ENCODE measurements at places on chromosomes 3 and 15. TPM values are rescaled to one million over a fixed set of nuclear protein-coding genes. Genes with fewer than 3 reads are reported as not detected.

- no peak for DNase-seq
These were observed 471.8 kb upstream of the ARHGEF26 start for GRCh38 chr3:153649286-153649839.

GRCh38 chr3:116872688-116873087 is 163.1 kb downstream of the TUSC7 start:
- DNase-seq, result no peak

- DNase-seq, result peak; percentile 22
These were observed 448 bp downstream of the PLXNB1 start for GRCh38 chr3:48429317-48429959.

PRTG gene
- 4.0 TPM for total RNA-seq

DNA sequence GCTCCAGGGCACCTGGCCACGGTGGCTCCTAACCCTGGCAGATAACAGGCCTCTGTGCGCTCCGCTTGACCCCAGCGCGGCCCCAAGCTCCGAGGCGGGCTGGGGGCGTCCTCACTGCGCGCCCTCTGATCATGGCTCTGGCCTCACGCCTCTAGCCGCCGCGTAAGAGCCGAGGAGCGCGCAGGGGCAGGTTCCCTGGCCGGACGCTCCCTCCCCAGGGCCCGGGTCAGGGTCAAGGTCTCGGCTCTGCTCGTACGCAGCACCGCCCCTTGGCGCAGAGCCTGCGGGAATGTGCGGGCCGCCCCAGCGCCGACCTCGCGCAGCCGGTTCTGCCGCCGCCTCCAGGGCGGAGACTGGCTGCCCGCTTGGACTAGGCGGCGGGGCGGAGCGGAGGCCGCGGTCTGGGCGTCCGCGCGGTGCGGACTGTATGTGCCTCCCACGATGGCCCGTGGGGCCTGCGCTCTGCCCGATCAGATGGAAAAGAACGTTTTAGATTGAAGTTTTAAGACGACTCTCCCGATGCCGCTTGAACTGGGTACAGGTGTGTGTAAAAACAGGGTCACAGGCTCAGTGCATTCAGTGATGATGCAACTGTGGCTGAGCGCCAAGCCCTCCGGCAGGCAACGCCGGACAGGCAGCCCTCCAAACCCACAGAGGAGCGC is 40.8 kb downstream of the CHST14 start:
- peak; percentile 50 for DNase-seq

C3orf62 gene
- 1.5 TPM for total RNA-seq

- no peak for DNase-seq
These were observed 122.6 kb downstream of the RAB11A start for GRCh38 chr15:65991721-65992483.

DNA sequence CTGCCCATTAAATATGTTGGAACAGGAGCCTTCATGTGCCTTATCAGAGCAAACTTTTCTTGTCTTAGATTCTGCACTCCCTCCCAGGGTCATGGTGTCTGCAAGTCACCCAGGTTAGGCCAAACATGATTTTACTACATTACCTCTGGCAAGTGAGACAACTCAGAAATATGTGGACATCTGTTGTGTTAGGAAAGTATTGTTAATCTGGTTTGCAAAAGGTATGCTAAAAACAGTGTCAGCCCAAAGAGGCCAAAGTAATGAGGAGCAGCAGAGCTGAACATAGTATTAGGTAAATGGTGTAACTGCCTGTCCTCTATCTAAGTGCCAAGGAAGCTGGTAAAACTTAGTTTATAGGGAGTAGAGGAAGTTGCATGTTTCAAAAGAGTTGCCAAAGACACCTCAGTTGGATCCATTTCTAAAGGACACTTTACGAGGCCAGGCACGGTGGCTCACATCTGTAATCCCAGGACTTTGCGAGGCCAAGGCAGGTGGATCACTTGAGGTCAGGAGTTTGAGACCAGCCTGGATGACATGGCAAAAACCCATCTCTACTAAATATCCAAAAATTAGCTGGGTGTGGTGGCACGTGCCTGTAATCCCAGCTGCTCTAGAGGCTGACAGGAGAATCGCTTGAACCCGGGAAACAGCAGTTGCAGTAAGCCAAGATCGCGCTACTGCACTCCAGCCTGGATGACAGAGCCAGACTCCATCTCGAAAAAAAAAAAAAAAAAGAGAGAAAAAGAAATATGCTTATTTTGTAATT is 22.5 kb upstream of the PPIB start:
- DNase-seq, result no peak

DNA sequence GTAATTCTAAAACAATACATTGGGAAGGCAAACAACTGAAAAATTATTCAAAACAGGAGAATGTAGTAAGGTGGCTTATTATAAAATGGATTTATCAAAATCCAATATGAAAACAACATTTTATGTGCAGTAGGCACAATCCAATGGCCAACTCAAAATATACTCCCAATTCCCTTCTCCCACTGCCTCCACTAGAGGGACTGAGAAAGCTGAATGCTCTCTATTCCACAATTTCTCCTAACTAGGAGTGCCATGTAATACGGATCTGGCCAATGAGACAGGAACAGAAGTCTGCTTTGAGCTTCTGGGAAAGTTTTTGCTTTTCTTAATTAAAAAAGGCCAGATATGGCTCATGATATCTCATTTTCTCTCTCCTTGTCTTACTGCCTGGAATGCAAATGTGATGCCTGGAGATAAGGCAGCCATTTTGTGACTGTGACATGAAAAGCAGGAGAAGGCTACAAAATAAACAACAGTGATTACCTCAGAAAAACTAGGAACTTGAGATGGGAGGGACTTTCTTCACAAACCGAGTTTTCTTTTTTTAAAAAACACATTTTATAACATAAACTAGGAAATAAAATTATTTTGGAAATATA is 18.8 kb upstream of the VGLL4 start:
- peak; percentile 18 for DNase-seq

DNA sequence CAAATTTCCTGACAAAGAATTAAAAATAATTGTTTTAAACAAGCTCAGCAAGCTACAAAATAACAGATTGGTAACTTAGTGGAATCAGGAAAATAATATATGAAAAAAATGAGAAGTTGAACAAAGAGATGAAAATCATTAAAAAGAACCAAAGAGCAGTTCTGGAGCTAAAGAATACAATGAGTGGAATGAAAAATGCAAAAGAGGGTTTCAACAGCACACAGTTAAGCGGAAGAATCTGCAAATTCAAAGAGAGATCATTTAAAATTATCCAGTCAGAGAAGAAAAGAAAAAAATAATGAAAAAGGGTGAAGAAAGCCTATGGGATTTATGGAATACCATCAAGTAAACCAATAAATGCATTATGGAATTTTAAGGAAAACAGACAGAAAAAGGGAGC is 6.2 kb upstream of the GABRR3 start:
- DNase-seq, result no peak

LYZL4 gene
- total RNA-seq, result not detected

GRCh38 chr15:56839641-56840040 is 78.8 kb upstream of the TCF12 start:
- no peak for DNase-seq

PLSCR4 gene
- 36.7 TPM for total RNA-seq

- DNase-seq, result peak; percentile 75
These were observed 13.2 kb upstream of the TRANK1 start for GRCh38 chr3:36957862-36958686.

DNA sequence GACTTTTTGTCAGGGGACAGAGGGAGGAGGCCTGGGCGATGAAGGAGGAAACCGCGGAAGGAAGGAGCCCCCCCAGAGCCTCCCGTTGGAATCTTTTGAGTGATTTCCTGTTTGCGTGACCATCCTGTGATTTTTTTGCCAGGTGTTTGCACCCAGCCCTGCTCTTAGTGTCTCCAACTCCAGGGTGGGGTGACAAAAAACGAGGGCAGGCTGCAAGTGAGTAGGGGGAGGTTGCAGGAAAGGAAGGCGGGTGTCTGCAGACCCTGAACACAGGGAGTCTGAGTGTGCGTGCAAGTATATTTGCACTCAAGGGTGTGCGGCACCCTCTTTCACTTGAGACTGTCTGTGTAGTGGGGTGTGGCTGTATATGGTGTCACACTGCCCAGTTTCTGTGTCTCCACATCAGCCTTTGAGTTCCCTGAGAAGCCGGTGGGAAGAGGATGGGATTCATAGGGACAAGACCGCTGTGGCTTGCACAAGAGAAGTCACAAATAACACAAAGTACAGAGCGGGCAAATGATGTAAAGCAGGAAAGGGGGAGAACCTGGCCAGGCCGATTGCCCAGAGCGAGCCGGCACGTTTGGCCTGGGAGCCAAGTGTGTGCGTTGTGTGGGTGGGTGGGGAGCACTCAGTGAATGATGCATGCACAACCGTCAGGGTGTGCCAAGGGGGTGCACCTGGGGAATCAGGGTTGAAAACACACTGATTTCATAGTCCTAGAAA is 6.6 kb downstream of the ISLR2 start:
- peak; percentile 5 for DNase-seq

CLDN1 gene
- 2.6 TPM for total RNA-seq

- DNase-seq, result no peak
These were observed 58.3 kb downstream of the EIF3J start for GRCh38 chr15:44595246-44595645.

GRCh38 chr15:81322676-81323253 is 1.2 kb downstream of the STARD5 start:
- DNase-seq, result no peak

DNA sequence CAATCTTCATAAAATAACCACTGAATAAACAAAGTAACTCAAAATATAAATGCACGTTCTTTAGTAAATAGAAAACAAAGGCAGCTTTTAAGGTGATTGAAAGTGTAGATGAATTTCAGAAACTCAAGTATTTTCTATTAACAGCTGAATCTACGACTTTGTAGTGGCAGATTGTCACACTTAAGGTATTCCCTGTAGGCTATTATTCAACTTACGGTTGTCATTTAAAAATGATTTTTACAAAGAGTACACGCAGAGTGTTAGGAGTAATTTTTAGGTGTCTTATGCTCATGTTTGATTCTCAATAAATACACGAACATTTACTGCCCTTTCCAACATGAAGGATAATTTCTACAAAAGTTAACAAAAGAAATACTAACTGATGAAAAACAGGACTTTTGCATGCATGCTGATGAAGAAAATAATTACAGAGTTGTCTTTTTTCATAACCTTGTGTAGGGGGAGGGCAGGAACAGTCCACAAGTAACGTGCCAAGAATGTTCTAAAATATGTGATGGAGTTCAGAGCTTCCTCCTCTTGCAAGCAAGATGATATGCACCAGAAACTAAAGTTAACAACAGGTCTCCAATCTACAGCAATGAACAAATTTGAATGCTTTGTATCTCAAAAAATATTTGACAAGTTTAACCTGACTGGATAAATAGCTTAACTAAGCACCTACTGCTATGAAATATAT is 16.7 kb downstream of the DCBLD2 start:
- DNase-seq, result peak; percentile 76

DNA sequence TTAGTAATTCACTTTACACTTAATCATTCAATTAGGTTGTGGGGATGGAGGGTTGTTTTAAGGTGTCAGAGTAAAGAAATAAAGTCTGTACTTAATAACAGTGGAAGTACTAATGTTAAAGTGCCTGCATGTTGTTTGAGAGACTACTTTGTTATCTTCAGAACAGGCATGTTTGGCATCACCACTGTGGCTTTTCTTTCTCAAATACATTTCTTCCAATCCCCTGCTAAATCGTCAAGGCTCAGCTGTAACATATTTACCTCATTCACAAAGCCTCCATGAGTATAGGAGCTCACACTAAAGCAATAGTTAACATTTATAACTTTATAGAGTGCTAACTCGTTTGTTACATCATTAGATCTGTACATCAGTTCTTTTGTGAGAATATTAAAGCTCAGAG is 2.6 kb downstream of the TIMMDC1 start:
- peak; percentile 31 for DNase-seq

GRCh38 chr15:70741677-70742293 is 21.6 kb downstream of the UACA start:
- peak; percentile 68 for DNase-seq

ABHD14A gene
- total RNA-seq, result 9.0 TPM

- peak; percentile 71 for DNase-seq
These were observed 38.2 kb downstream of the MB21D2 start for GRCh38 chr3:192879346-192880031.
